ENCODE measurements at places on chromosomes 4 and X.

GRCh38 chr4:77501851-77502250 lies 103.8 kb upstream of the CXCL13 start:
- peak; percentile 68 for DNase-seq

- DNase-seq = peak; percentile 74
Observed at GRCh38 chrX:3521396-3521795, 174.9 kb upstream of the MXRA5 start.

GRCh38 chrX:41350976-41351569 lies 17.1 kb downstream of the DDX3X start:
- DNase-seq = peak; percentile 28

- DNase-seq = no peak
Observed at GRCh38 chr4:136909626-136910025, 622.7 kb downstream of the PCDH18 start.

- DNase-seq = no peak
Observed at GRCh38 chr4:107693132-107693531, 26.9 kb downstream of the PAPSS1 start.

DNA sequence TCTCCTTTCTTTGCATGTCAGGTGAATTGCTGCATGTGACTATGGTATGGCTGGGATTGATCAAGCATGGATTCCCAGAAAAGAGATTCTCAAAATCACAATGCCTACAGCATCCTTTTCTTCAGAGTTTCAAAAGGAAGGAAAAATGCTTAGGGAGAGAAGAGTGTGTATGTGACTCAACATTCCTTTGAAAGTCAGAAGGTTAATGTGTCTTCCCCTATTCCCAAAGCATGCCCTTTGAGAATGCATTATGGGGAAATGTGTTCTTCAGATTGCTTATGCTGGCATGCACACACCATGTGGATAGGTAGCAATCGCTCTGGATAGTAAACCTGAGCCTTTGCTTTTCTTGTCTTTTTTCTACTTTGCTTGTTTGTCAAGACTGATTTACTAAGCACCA lies 78.5 kb downstream of the ELOVL6 start:
- peak; percentile 74 for DNase-seq

DNA sequence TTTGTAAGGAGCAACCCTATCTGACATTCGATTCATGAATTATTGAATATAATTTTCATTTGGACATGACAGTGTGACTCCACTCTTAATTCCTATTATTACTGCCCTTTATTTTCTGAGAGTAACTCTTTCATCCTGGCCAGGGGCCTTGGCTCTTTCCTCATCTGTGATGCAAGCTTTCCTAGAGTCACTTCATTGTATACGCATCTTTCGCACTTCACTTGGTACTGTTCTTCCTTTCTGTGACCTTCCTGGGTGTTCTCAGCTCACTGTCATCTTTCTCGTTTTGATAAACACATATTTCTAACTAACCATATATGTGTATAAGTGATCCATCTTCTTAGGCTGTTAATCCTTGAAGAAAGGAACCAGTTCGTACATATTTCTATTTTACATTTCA lies 160.3 kb downstream of the PDGFC start:
- no peak for DNase-seq

GRCh38 chr4:159765382-159765781 lies 662.5 kb downstream of the RAPGEF2 start:
- peak; percentile 82 for DNase-seq

- peak; percentile 35 for DNase-seq
Observed at GRCh38 chr4:82430964-82431745, 765 bp downstream of the ENOPH1 start.

- no peak for DNase-seq
Observed at GRCh38 chr4:169437299-169438047, 166.7 kb upstream of the SH3RF1 start.

DNA sequence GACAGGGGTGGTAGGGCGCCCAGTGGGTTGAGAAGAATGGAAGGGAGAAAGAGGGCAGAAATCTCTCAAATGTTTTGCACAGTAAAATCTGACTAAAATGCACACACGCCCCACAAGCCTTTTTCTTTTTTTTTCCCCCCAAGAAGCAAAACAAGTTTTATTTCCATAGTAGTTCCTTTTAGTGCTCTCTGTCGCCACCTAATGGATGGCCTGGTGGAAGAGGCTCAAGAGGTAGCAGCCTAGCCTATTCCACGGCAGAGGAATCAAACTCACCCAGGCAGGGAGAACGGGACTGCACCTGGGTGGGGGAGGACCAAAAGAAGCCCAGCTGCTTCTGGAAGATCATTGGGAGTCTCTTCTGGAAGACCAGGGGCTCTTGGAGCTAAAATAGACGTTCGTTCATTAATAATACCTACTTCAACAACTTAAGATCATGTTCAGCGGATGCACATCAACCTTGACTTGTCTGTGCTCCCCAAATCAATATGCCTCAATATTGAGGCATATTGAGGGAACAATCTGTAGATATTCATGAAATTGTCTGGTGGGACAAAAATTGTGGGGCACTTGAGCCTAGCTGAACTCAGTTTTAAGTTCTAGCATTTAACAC lies 31.6 kb upstream of the IRAK1 start:
- DNase-seq = peak; percentile 53

DNA sequence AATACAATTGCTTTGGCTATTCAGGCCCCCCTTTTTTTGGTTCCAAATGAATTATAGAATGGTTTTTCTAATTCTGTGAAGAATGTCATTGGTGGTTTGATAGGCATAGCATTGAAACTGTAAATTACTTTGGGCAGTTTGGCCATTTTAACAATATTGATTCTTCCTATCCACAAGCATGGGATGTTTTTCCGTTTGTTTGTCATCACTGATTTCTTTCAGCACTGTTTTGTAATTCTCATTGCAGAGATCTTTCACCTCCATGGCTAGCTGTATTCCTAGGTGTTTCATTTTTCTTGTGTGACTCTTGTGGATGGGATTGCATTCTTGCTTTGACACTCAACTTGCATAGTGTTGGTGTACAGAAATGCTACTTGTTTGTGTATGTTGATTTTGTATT lies 33.0 kb downstream of the ADH6 start:
- DNase-seq = no peak

- DNase-seq = no peak
Observed at GRCh38 chr4:121740796-121741409, 24.1 kb downstream of the SMIM43 start.

- peak; percentile 40 for DNase-seq
Observed at GRCh38 chr4:39698424-39699009, 581 bp downstream of the UBE2K start.

- no peak for DNase-seq
Observed at GRCh38 chrX:10168226-10168625, 11.5 kb downstream of the CLCN4 start.

DNA sequence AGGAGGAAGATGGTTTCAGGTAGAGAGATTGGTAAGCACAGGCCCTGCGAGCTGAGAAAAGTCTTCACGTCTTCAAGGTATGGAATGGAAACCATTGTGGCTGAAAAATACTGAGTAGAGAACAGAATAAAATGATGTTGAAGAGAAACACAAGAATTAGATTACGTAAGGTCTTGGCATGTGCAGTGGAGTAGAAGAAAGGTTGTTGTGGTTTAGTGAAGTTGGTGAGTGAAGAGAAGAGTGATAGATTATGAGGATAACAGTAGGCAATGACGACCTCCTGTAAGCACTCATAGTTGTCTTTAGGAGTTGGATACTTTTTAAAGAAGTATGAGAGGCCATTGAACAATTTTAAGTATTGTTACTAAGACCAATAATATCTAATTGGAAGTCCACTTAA lies 642.6 kb downstream of the PCDH7 start:
- peak; percentile 16 for DNase-seq

DNA sequence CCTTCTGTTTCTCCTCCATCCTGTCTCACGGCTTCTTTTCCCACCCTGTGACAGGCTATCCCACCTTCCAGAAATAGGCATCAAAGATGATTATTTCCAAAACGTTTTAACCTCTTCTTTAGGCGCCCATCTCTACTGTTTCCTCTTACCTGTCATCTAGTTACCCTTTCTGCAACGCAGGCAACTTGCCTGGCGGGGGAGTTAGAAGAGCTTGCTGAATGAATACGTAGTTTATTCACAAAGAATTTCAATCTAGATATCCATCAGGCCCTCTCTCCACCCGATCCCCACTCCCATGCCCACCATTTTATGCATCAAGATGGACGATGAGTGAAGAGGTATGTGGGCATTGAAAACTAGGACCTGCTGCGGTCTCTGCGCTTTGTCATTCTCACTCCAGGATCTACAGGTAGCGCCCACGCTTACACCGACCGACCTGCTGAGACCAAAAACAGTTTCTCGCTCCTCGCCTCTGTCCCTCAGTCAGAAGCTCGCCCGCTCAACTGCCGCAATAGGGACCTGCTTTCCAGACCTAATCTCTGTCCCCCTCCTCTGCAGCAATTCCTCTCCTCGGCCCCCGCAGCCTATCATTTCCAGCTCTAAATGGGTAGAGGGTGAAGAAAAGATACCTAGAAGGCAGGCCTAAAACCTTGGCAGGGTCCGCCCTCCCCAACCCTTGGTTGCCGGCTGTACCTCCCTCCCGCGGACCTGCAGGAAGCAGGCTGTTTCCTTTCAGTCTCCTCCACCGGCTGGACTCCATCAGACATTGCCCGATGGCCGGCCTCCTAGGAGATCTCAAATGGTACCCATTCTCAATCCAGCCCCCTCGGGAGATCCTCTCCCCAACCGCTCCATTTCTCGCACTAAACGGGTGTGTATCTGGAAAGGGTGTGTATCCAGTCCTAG lies 624 bp downstream of the BEX5 start:
- no peak for DNase-seq

DNA sequence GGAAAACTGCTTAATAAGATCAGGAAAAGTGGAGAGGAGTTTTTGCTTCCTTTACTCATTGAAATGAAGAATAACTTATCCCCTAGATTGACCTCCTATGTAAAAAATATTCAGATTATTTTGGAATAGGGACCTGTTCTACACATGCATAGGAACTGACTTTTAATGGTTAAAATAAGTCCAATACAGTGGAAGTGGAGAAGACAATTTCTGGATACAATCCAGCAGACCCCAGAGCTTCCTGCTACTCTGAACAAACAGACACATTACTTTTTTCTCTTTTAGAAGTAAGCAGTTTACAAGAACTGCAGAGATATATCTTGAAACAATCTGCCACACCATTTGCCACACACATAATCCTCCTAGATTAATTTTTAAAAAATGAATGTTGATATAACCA lies 129.7 kb downstream of the PPA2 start:
- no peak for DNase-seq
